HT1080 (cell line): ENCODE measurements at places on chromosomes 6 and 20.

DNA sequence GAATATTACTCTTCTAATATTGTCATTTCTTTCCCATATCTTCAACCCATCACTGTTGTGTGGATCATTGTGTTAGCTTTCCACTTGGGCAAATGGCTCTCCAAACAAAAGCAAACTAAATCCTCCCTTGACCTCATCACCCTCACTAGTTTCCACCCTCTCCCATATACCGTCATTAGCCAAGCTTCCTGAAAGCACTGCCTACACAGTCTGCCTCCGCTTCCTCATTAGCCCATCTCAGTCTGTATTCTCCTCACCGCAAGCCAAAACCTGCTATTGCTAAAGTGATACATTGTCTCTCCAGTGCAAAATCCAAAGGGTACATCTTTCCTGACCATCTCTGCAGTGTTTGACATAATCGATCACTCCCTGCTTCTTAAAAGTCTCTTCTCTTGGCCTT is 212.6 kb downstream of the CLIC5 start:
- no peak for DNase-seq

- no peak for DNase-seq
Observed at GRCh38 chr20:45008521-45009049, 42.3 kb downstream of the STK4 start.

DNA sequence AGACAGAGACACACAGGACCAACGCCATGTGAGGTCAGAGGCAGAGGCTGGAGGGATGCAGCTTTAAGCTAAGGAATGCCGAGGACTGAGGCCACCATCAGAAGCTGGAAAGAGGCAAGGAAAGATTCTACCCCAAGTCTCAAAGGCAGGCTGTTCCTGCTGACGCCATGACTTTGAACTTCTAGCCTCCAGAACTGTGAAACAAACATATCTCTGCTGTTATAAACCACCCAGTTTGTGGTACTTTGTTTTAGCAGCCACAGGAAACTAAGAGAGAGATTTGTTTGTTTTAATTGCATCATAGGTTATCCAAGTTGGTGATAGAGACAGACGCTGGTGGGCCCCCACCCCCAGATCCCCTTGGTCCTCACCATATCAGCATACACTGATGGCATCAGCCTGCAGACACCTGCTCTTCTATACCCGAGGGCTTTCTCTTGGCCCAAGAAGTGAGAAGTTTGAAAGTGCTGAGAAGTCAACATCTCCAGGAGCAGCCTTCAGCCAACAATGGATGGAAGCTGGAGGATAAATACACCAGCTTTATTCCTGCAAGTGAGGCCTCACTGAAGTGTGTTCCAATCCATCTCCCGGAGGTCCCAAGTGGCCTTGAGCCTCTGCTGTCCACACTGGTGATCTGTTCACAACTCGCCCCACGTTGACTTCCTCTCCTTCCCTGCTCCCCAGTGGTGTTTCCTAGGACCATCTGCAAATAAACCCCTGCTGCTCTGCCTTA is 154.7 kb downstream of the BTBD3 start:
- no peak for DNase-seq

DNA sequence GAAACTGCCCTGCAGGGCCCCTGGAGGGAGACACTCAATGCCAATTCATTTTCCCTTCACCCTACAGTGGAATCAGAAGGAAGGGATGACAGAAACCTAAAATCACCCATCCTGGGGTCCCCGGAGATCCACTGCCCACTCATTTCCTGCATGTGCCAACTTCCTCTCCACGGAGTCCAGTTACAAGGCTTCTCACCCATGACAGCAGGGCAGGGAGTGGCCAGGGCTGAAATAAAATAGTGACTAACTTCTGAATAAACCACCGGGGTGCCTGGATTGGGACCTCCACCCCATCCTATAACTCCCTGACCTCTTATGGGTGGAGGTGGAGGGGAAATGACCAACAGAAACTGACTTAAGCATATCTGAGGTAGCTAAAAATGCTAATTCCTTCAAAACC is 362.3 kb downstream of the MAFB start:
- DNase-seq: peak; percentile 67

DNA sequence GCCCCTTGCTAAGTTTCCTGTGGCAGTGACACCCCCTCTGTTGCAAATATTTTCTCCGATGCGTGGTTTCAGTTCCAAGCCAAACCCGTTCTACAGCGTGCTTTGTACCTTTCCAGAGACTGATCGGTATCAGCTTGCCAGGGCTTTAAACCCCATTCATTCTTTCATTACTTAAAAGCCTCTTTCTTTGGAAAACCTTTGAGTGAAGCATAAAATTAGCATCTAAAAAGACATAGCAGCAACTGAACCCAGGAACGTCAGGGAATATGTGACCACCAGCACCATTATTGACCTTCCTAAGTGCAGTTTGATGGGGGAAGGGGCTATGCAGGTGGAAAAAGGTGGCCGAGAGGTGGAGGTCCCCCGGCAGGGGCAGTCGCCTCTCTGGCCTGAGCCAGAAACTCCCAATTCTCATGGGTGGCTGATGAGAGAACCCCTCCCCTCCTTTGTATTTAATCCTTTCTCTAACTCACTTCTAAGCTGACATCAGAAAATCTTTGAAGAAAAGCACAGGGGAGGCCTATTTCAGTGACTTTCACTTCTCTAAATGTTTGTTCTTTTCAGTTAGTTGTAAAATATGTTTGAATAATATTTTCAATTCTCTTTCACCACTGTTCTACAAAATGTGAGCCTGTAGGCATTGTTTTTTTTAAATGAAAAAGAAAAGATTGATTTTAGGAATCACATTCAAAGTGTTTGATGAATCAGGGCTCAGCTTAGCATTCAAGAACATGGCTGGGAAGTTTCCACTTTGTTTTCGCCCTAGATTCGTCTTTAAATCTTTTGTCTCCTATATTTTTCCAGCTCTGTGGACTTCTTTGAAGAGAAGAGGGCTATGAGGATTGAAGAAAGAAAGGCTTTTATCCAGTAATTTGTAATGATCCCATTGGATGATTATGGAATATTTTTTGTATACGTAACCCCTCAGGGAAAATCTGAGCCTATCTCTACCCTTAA is 89.2 kb downstream of the RSPH3 start:
- no peak for DNase-seq

DNA sequence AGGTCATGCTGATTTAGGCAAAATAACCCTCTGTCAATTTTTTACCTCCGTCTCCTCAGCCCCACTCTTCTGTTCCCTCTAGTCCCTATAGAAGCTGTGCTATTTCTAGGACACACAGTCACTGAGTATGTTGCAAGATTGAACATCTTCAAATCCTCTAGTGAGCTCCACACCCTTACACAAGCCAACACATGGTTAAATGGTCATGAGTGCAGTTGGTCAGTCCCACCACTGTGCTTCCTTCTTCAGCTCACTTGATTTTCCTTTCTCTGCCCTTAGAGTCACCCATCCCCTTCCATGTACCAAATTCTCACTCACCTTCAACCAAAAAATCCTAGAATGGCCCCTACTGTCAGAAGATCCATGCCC is 48.2 kb upstream of the F13A1 start:
- DNase-seq: no peak

DNA sequence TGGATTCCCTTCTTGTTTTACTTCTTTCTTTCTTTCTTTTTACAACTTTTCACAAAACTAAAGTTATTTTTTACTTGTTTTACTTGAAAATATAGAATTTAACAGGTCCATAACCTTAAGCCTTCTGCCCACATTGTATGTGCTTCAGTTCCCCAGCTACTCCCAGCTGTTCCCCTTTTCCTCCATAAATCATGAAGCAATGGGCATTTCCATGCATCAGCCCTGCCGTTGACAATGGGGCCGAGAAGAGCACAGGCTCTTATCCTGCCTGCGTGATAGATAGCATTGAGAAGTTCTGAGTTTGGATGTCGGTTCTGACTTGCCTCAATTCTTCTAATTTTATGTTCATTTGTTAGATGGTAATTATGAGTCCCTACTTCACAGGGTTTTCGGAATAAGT is 583.8 kb downstream of the CDH26 start:
- DNase-seq: no peak

GRCh38 chr6:130296854-130297253 is 69.0 kb upstream of the TMEM200A start:
- no peak for DNase-seq

GRCh38 chr20:23125159-23125558 is 39.0 kb upstream of the CD93 start:
- DNase-seq: no peak

- DNase-seq: no peak
Observed at GRCh38 chr20:34771680-34772081, 53.8 kb downstream of the NCOA6 start.

- no peak for DNase-seq
Observed at GRCh38 chr6:11855743-11856142, 77.1 kb upstream of the ADTRP start.

GRCh38 chr20:49704932-49705336 is 8.7 kb downstream of the B4GALT5 start:
- DNase-seq: no peak

GRCh38 chr6:139625081-139625939 is 250.9 kb upstream of the CITED2 start:
- DNase-seq: no peak

GRCh38 chr20:6702144-6702543 is 65.3 kb upstream of the BMP2 start:
- no peak for DNase-seq

GRCh38 chr6:156783958-156784357 is 6.8 kb downstream of the ARID1B start:
- DNase-seq: no peak

GRCh38 chr6:35161776-35162607 is 20.9 kb upstream of the TCP11 start:
- DNase-seq: no peak

GRCh38 chr6:104301951-104302350 is 557.8 kb downstream of the HACE1 start:
- no peak for DNase-seq

DNA sequence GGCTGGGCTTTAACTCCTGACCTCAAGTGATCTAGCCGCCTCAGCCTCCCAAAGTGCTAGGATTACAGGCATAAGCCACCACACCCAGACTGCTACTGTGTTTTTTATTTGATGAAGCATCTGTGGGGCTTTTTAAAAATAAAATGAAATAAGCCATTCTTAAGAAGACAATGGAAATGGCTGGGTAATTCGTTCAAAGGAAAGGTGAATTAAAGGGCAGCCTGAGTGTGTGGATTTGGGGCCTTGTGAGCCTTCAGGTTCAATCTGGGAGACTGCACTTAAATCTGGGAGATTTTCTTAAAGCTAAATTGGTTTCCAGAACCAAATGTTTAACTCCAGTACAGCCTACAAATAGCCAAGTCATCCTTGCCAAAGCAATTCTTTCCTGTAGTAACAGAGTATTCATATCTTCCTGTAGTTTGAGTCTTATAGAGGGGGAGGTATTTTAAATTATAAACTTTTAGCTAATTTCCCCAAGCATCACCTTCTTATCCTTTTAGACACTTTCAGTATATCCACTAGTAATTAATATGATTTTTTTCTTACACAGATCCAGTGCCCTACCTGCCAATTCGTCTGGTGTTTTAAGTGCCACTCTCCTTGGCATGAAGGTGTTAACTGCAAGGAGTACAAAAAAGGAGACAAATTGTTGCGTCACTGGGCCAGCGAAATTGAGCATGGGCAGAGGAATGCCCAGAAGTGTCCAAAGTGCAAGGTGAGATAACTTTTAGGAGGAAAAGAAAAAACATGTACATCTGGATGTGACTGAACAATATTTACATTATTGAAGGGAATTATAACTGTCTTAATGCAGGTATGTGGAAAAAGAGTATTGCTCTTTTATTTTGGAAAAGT is 95.4 kb downstream of the RNF217 start:
- no peak for DNase-seq

GRCh38 chr6:43644940-43645612 is at the start of gene RSPH9:
RSPH9 (plus strand) TSS chr6:43645036; CDS start chr6:43645099, 63 bp downstream.
- no peak for DNase-seq

DNA sequence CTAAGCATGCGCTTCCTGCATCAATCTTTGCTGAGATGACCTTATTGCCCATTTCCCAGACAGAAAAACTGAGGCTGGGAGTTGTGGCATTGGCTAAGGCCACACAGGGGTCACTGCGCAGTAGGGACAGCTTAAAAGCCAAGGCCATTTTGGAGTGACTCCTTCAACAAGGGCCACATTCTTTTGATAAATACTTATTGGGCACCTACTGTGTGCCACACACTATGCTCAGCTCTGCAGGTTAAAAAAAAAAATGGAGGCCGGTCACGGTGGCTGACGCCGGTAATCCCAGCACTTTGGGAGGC is 108.6 kb downstream of the CEBPB start:
- no peak for DNase-seq

DNA sequence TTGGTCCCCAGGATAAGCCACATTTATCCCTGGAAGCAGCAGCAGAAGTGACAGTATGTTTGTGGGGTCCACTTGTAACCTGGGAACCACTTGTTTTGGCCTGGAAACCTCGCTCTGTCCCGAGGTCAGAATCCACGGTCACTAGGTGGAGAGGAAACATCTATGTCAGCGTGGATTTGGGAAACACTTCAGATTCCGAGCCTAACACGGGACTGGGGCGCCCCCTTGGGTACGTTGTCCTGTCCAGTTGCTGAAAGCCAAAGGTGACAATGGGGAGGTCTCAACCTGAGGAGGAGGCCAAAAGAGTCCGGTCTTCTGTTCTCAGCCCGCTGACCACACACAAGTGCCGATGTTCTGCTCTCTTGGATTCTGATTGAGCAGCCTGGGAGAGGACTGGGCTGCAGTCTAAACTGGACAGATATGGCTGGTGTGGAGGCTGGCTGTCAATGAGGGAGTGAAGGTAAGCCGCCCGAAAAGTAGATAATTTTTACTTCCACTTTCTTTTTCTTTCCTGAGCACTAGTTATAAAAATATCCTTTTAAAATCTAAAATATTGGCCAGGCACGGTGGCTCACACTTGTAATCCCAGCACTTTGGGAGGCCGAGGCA is 4.9 kb upstream of the ZFP57 start:
- no peak for DNase-seq

DNA sequence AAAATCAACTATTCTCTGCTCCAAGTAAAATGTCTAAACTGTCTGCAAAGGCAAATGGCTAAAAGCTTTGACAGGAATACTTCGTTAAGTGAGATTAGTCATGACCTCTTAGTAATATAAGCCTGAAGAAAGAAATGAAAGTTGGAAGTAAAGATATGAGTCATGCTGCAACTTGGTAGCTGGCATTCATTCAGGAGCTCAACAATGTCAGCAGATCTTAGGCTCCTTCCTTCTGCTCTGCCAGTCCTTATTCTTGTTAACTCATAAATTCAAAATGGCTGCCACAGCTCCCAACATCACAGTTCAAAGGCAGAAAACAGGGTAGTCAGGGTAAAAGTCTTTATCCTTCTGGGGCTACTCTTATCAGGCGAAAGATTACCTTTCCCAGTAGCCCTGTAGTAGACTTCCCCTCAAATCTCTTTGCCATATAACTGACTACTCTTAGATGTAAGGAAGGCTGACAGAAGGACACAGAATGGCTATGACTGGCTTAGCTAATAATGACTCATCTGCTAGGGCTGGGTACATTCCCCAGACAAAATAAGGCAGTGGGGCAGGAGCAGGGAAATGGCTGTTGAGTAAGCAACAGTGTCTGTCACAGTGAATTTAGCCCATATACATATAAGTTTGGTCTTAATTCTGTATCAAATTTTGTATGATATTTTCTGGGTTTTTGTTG is 24.4 kb upstream of the C6orf62 start:
- DNase-seq: peak; percentile 98

- DNase-seq: no peak
Observed at GRCh38 chr6:5898102-5898501, 108.6 kb downstream of the NRN1 start.
